ENCODE measurements at places on chromosomes 2 and 18. TPM values are rescaled to one million over a fixed set of nuclear protein-coding genes. Genes with fewer than 3 reads are reported as not detected.

Gene LOXL3
- total RNA-seq, result 2.2 TPM

Gene INHA
- 0.37 TPM for total RNA-seq

Gene TUBA3E
- not detected for total RNA-seq

Gene MC5R
- not detected for total RNA-seq

Gene PPIL3
- 35.3 TPM for total RNA-seq

Gene CNGA3
- under 0.01 TPM for total RNA-seq

Gene CNRIP1
- 40.1 TPM for total RNA-seq

Gene STARD6
- total RNA-seq, result not detected

Gene SNRNP27
- total RNA-seq, result 31.1 TPM

Gene RNF152
- 1.2 TPM for total RNA-seq

Gene AMER3
- total RNA-seq, result not detected

Gene ST6GAL2
- under 0.01 TPM for total RNA-seq

Gene OXER1
- not detected for total RNA-seq

Gene PAX3
- total RNA-seq, result 4.8 TPM

Gene DSG2
- 0.39 TPM for total RNA-seq

Gene CDH19
- not detected for total RNA-seq

Gene METTL5
- total RNA-seq, result 56.2 TPM

Gene SPC25
- total RNA-seq, result 5.1 TPM

Gene LHCGR
- total RNA-seq, result not detected

Gene CBLN2
- not detected for total RNA-seq

Gene QPCT
- 6.5 TPM for total RNA-seq

Gene RAMP1
- total RNA-seq, result not detected

Gene MYO5B
- under 0.01 TPM for total RNA-seq

Gene SNORC
- 0.98 TPM for total RNA-seq

Gene KIF1A
- total RNA-seq, result not detected

Gene RGPD4
- not detected for total RNA-seq

Gene LRRC30
- total RNA-seq, result not detected

Gene SPHKAP
- total RNA-seq, result not detected

Gene STAM2
- 18.4 TPM for total RNA-seq

Gene PDE1A
- 0.39 TPM for total RNA-seq

Gene TMEM37
- total RNA-seq, result 0.20 TPM

Gene IL36A
- not detected for total RNA-seq

Gene GAL3ST2
- not detected for total RNA-seq

Gene HOXD3
- total RNA-seq, result 2.2 TPM

Gene PLGLB1
- 1.2 TPM for total RNA-seq

Gene C2orf78
- not detected for total RNA-seq

Gene ARHGEF4
- total RNA-seq, result 0.98 TPM

Gene NHEJ1
- 21.3 TPM for total RNA-seq

All from subcutaneous preadipocyte (primary cell).